Stimulated activated CD8-positive, alpha-beta memory T cell treated with anti-CD3 and anti-CD28 coated beads, Interleukin-7, amount 100 ng/mL, for 48 hours (primary cell): ENCODE measurements at places on chromosomes 6 and 20.

DNA sequence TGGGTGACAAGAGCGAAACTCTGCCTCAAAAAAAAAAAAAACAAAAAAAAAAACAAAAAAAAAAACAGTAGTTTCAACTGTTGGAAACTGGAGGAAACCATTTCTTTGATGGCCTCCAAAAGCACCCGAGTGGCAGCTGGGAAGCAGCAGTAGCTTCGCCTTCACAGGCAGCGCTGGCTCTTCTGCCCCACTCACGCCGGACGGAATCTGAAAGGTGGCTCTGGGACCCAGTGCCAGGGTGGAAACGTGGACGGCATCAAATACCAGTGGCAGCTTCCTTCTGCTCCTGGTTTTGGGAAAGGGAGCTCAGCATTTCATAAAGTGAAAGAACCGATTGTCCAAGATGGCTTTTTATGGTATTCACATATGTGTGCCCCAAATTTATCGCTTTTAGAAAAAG, 159.4 kb downstream of the SMOC2 start:
- no peak for DNase-seq

- DNase-seq = no peak
Measured at GRCh38 chr6:54236984-54237383, 71.3 kb upstream of the TINAG start.

DNA sequence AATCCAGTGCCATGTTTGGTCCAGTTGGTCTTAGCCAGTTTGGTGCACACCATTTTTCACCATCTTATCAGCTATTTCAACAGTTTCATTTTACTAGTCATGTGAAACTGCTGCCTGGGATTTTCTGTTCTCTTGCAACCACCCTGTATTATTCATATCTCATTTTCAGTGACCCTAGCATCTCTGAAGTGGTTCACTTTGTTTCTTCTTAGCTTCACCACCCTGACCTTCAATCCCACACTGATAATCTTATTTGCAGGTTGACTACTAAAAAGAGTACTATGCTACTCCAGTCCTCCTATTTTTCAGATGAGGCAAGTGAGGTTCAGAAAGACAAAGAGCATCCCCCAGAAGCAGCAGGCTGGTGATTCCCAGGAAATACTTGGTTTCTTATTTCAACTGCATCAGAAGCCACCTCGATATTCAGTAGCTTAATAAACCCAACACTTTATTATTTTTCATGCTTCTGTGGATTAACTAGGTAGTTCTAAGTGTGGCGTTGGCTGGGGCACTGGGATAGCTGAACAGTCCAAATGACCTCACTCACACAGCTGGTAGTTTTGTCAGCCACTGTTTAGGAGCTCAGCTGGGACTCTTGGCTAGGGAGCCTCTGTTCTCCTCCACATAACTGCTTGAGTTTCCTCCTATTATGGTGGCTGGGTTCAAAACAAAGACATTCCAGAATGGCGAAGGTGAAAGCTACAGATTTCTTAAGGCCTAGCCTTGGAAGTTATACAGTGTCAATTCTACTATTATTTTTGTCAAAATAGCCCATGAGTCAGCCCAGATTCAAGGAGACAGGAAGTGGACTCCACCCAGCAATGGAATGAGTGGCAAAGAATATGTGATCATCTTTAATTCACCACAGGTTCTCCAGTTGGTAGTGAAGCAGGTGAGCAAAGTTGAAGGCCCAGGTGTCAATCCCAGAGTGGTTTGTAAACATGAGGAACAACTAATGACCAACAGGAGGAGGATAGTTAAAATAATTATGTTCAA, 40.6 kb downstream of the BPIFB4 start:
- DNase-seq = no peak

- DNase-seq = no peak
Measured at GRCh38 chr6:108883172-108883571, 35.0 kb downstream of the ARMC2 start.

DNA sequence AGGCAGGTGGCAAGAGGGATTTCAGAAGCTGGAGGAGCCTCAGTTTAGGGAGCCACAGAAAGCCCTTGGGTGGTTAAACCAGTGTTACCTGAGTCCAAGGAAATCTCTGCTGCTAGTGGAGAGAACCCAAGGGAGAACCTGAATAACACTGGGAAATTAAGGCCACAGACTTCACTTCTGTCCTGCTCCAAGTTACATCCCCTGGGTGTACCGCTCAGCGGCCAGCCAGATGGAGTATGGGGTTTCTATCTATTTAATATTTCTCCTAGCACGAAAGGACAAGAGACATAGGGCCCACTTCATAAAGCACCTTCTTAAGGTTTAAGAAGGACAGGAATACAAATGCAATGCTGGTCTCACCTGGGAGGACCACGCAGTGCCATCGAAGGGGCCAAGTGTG, 5.8 kb upstream of the CNKSR3 start:
- no peak for DNase-seq

GRCh38 chr6:38501931-38502330, 137.8 kb downstream of the BTBD9 start:
- DNase-seq = no peak

DNA sequence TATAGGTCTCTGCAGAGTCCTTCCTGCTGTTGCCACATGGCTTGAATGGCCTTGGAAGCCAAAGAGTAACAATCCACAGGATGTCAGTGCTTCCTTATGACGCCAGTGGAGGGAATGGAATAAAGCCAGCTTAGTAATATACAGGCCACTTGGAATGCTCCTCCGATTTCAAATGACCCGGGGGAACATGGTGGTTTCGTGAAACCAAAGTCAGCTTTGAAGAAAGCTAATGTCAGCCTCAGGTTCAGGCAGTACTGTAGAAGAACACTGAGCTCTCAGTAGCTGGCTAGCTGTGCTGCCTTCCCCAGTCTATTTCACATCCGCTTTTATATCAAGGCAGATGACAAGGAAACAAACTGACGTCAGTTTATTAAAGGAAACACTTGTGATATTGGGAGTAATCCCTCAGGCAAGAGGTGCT, 189.1 kb downstream of the DTNBP1 start:
- no peak for DNase-seq

DNA sequence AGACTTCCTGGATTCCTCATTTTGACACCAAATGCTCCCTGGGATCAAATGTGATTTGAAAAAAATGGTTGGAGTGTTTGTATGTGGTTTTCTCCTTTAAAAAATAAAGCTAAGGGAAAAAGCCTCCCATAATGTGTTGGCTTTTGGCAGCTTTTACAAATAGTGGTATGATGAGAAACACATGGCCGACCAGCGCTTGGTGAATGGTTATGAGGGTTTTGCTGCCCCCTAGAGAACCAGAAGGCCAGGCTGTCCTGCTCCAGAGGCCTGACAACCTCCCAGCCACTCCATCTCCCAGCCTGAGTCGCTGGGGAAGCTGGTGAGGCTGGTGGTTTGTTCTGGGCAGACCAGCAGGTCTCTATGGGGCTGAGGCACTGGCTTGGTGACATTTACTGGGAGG, 69.3 kb downstream of the CLIC5 start:
- DNase-seq = no peak

GRCh38 chr6:16168858-16169257, 40.0 kb downstream of the MYLIP start:
- no peak for DNase-seq

DNA sequence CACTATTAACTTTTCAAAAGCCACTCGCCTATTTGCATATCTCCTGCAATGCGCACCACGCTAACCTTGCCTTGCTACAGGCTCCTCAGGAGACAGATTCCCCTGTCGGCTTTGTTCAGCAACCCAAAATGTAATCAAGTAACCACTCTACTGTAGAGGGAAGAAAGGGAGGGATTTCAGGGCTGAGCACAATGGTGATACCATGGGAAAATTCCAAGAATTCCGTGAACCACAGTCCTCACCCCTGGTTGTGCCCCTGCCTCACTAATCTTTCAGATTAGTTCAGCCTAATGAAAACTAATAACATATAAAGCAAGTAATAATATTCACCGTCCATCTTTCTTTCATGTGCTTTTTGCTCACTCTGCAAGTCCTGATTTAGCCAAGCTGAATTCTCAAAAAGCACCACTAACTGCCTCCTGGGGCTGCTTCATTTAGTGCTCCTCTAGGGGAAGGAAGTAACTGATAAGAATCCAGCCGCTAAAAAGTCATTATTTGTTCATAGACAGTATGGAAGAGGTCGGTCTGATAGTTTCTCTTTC, 6.6 kb downstream of the CITED2 start:
- no peak for DNase-seq

DNA sequence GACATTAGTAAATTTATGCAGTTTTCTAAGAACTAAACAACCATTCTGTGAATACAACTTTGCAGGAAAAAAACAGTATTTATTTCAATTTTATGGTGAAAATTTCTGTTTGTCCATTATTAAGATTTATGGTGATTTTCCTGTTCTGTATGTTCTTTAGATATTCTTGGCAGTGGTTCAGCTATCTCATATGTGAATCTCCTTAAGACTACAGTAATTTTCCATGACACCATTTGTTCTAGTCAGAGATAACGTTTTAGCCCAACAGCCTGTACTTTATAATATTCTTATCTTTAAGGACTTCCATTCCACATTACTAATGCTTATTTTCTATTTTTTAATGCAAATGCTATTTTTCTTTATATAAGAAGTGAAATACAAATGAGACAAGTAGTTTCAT, 504.0 kb downstream of the RFPL4B start:
- no peak for DNase-seq

DNA sequence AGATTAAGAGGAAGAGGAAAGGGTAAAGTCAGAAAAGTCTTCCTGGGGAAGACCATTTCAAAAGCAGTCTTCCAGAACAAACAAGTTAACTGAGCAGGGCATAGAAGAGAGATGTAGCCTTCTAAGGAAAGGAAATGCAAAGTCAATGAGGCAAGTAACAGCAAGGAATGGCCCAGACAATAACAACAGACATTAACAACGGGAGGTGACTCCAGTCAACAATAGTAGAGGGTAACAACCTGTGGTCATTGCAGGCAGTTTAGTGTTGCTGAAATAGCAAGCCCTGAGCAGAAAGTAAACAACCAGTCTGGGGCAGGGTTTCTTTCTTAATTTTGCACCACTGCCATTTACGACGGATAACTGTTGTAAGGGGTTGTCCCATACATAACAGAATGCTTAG, 2.1 kb downstream of the MDN1 start:
- no peak for DNase-seq
